ENCODE measurements at places on chromosomes 7 and 10. TPM values are rescaled to one million over a fixed set of nuclear protein-coding genes. Genes with fewer than 3 reads are reported as not detected.

DNA sequence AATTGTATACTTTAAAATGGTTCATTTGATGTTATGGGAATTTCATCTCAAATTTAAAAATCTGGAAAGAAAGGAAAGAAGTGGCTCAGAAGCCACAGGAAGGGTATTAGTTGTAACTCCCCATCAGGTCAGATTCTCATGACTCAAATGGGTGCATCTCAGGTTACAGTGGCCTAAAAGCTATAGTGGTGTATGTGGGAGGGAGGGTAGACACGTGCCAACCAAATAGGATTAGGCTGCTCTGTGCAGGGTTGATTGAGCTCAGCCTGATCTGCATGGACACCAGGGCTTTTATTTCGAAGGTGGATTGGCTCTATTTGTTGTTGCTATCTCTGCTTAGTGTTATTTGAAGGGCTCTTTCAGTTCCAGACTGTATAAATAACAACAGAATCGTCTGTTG is 121.5 kb upstream of the PRR15 start:
- H3K27ac ChIP-seq = peak overlapping the region; percentile 33
- no peak for DNase-seq
- H3K4me1 ChIP-seq = no peaks in the 10 kb centered on the region
- H3K27me3 ChIP-seq = no peaks in the 10 kb centered on the region

DNA sequence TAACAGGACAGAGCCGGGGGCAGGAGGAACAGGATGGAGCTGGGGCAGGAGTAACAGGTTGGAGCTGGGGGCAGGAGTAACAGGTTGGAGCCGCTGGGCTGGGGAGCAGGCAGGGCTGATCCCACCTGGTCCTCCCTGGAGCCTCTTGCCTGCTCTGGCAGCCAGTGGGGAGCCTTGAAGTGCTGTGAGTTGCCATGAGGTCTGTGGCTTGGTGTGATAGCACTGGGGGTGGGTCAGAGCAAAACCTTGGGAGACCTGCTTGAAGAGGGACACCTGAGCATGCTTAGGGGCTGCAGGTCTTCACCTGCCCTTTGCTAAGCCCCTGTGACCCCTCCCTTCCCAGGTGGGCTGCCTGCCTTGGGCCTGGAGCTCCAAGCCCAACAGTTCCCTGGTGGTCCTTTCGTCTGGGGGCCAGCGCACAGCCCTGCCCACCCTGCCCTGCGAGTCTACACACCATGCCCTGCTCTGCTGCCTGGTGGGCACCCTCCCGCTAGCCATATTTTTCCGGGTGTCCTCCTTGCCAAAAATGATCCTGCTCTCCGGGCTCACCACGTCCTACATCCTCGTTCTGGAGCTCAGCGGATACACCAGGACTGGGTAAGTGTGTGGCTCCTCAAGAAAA is 111.6 kb downstream of the ADCY1 start:
- no peaks in the 10 kb centered on the region for H3K27me3 ChIP-seq
- H3K27ac ChIP-seq = no peak overlapping the region
- H3K4me3 ChIP-seq = no peak overlapping the region
- no peaks in the 10 kb centered on the region for H3K4me1 ChIP-seq
- no peak for DNase-seq

DNA sequence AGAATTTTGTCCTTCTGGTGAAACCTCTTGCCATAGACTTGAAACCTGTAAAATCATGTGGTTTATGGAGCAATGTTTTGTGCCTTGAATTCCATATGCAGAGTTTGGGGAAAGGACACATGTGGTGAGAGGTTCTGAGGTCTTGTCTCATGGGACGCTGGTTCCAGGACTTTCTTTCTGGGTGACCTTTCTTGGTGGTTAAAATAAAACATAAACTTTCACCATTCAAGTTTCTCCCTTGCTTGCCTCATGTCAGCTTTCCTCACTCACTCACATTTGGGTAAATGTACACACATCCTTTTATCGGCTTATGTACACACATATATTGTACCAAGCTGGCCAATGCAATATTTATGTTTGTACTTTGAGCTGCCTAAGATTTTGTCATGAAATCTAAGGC is 144.9 kb upstream of the CELF2 start:
- no peaks in the 10 kb centered on the region for H3K27me3 ChIP-seq
- H3K27ac ChIP-seq = peak overlapping the region; percentile 71
- H3K4me1 ChIP-seq = peaks cover 14% of the 10 kb centered on the region
- no peak overlapping the region for H3K4me3 ChIP-seq
- peaks cover 3% of the 10 kb centered on the region for H3K36me3 ChIP-seq
- DNase-seq = no peak

DNA sequence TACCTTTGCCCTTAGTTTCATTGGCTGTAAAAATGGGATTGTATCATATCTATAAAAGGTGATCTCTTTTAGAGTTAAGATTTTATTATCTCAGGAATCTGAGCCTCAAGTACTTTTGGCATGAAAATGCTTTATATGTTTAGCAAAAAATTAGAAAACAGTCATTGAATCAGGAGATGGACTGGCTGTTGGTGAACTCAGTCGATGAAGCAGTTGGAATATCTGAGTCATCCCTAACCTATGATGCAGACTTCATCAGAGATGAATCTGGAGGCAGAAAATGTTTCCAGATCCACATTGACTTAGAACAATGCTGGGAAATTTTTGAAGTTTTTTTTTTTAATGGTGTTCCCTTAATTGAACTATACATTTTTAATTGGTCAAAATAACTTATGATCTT is 228.5 kb downstream of the SLC25A13 start:
- no peak for DNase-seq
- H3K4me1 ChIP-seq = no peaks in the 10 kb centered on the region
- no peak overlapping the region for H3K4me3 ChIP-seq
- H3K27me3 ChIP-seq = no peaks in the 10 kb centered on the region
- no peak overlapping the region for H3K27ac ChIP-seq

DNA sequence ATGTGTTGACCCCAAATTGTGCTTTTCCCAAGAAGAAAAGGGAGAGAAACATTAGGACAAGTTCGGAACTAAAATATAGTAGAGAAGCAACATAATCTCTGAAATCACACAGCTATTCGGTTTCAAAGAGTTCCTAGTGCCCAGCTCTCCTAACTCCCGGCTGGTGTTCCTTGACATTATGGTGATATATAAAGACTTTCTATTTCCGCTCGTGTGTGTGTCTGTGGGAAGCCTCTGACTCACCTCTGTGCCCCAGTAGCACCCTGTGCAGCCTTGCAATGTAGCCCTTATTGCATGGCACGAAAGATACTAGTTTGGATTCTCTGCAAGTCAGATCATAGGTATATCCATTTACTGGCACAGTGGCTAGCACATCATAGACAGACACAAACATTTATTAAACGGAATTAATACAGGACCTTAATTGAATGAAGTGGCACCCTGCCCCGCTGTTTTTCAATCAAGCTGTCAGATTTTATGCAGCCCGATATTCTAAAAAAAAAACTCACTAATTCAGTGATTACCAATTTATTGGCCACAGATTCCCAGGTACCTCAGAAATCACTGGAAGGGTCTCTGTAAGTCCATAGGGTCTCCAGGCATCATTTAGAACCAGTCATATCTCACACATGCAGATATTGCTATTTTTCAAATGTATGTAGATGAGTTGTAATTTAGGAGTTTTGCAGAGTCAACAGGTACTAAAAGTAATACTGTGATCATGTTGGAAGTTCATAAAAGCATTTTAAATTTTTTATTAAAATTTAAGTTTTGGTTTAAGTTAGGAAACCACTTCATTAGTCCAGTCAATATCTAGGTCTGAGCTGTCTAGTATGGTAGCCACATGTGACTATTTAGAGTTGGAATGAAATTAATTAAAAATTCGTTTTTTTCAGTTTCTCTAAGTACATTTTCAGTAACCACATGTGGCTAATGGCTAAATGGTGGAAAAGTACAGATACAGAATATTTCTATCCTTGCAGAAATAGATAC is 43.3 kb downstream of the SFTPD start:
- H3K36me3 ChIP-seq = no peaks in the 10 kb centered on the region
- peak overlapping the region; percentile 59 for H3K4me3 ChIP-seq
- H3K4me1 ChIP-seq = no peaks in the 10 kb centered on the region
- peak overlapping the region; percentile 83 for H3K27ac ChIP-seq
- DNase-seq = peak; percentile 25
- H3K27me3 ChIP-seq = no peaks in the 10 kb centered on the region

GRCh38 chr7:108004220-108005142 is 1.5 kb upstream of the LAMB1 start:
- DNase-seq = peak; percentile 32
- no peaks in the 10 kb centered on the region for H3K27me3 ChIP-seq
- no peak overlapping the region for H3K27ac ChIP-seq

The FLNC gene
- total RNA-seq = 13.3 TPM

Measured in lung (tissue), 17 donors.